ENCODE measurements at places on chromosomes 16 and 17.

- DNase-seq, result no peak
Measured at GRCh38 chr17:61254904-61255303, 144.7 kb upstream of the TBX2 start.

GRCh38 chr17:57623620-57624019 lies 121.5 kb downstream of the CCDC182 start:
- DNase-seq, result no peak

- DNase-seq, result no peak
Measured at GRCh38 chr17:17792551-17793377, 44.0 kb downstream of the SREBF1 start.

GRCh38 chr17:60155815-60156214 lies 6.0 kb downstream of the CA4 start:
- DNase-seq, result no peak

DNA sequence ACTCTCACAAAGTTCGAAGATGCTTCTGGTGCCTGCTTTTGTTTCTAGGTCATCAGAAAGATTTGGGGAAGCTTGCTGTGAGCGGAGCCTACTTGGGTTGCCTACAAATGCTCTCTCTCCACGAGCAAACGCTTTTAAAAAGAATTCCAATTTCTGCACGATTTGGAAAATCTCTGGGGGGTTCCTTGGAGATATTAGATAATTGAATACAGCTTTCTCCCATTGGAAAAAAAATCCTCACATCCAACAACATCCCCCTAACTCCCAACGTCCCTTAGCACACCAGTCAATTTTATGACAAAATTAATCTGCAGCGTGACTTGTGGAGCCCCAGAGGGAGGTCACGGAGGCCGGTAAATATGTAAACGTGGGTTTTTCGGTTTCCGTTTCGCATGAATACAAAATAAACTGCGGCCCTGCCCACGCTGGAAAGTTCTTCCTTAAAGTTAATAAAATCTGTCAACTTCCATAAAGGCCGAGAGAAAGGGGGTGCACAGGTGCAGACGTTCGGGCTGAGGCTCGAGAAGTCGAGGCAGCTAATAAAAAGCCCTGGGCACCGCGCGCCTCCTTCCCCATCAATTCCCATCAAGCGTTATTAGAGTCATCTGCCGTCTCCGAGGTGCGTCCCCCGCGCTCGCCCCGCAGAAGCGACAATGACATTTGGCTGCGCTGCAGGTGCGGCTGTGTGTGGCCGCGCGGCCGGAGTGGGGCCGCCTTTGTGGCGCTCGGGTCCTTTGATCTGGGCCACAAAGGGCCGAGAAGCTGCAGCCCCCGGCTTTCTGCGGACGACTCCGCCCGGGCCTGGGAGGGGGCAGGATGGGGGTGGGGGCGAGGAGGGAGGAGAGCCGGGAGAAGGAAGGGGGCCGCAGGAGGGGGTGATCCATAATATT lies 37.6 kb downstream of the SALL1 start:
- no peak for DNase-seq

GRCh38 chr17:47776330-47777197 lies 43.5 kb downstream of the TBX21 start:
- no peak for DNase-seq

GRCh38 chr17:4617090-4617489 lies 24.4 kb downstream of the ALOX15 start:
- no peak for DNase-seq

GRCh38 chr17:61875804-61876203 lies 12.5 kb upstream of the BRIP1 start:
- no peak for DNase-seq

GRCh38 chr16:72788269-72788809 lies 259.6 kb downstream of the ZFHX3 start:
- no peak for DNase-seq

DNA sequence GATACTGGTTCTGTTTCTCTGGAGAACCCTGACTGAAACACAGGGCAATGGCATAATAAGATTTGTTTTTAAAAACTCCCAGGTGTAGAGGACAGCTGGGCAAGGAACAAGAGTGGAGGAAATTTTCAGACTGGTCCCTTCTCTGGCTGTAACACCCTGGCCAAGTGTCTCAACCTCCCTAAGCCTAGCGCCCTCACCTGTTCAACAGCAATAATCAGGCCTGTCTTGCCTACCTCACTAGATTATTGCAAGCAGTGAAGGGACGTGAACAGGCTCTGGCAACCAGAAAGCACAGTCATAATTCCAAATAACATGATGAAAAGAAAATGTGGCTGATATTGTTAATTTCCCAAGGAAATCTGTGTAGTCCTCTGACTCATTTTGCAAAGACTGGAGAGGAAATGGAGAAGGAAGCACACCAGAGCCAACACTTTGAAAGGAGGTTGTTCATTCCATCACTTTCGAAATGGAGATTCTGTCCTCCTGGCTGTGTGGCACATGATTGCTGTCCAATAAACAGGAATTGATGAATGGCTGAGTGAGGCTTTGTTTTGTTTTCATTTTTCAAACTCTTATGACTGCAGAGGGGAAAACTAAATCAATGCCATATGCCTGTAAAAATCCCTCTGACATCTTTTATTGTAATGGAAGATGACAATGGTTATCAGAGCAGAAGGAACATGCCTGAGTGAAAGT lies 87.5 kb upstream of the HLF start:
- no peak for DNase-seq
